ENCODE measurements at places on chromosomes 4 and X.

- DNase-seq = no peak
Observed at GRCh38 chr4:39335566-39335965, 30.6 kb downstream of the RFC1 start.

DNA sequence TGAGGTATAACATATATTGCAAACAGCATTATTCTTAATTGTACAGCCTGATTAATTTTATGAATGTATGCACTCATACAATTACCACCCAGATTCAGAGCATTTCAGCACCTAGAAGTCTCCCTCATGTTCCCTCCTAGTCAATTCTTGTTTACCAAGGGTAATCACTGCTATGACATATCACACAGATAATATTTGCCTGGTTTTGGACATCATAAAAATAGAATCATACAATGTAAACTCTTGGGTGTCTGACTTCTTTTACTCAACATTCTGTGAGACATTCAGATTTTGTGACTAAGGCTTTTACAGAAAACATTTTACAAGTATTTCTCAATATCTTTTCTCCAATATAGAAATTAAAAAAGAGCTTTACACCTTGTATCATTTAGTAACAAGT is 66.9 kb downstream of the PTPN13 start:
- DNase-seq = no peak

DNA sequence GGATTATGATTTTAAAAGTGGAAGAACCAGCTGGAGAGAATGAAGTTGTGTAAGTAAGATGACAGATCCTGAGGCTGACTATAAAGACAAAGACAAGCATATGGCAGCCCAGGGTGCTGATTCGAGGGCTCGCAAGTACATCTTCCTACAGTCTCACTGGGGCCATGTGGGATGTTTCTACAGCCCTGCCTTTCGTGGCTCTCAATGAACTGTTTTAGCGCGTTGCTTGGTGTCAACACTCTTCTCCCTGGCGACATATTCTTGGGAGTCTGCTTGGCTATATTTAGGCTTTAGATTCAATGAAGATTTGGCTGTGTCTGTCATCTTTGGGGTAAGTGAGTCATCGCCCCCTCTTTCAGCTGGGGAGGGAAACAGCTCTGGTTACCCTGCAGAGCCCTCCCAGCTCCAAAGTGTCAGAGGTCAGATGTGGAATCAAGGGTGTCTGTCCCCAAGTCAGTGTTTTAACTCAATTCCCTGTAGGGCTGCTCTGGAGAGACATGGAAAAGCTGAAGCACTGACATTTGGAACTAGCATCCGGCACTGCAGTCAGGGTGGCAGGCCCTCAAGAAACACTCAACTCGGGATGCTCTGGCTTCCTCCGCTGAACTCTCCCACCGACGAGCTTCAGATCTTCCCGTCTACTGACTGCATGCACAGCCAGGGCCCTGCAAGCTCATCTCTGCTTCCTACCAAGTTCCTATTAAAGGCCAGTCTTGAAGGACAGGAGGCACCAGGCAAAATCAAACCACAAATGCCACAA is 65.7 kb downstream of the GATB start:
- DNase-seq = no peak

DNA sequence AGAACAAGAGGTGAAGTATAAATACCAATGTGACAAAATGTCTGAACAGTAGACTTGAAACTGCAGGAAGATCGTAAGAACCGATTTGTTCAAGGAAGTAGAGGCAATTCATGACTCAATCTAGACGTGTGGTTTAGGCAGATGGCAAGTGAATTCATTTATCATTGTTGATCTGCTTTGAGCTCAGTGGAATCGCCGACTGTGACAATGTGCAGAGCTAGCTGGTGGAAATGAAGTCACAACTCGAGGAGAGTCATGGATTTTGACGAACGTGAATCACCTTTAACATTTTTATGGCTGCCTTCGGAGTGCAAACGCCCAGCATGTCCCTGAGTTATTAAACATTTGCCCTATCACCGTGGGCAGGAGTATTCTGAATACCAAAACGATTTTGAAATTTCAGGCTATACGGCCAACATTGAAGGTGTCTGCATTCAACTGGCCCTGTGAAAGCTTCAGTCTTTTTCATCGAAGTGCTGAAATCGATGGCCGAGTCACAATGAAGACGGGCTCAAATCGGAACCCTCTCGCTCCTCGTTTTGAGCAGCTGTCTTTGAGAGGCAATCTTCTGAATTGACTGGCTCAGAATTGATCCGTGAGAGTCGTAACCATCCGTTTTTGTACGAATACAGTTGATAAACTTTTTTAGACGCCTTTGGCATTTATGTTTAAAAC is 689 bp upstream of the OGT start:
- DNase-seq = peak; percentile 20

DNA sequence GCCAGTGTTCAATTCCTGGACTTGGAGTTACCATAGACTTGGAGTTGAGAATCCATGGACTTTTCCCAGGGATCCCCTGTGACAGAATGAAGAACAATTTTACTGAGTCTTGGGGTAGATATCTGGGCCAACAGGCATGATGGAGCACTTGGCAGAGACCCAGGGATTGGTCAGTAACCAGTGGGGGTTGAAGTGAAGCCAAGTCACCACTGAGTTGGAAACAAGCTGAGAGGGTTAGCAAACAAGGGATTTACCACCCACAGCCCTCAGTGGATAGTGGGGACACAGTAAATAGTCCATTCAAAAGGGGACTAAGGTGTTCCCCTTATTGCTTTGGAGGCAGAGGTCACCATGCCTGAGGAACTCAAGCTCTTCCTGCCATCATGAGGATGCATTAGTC is 281.7 kb downstream of the PPP1R2C start:
- DNase-seq = no peak

DNA sequence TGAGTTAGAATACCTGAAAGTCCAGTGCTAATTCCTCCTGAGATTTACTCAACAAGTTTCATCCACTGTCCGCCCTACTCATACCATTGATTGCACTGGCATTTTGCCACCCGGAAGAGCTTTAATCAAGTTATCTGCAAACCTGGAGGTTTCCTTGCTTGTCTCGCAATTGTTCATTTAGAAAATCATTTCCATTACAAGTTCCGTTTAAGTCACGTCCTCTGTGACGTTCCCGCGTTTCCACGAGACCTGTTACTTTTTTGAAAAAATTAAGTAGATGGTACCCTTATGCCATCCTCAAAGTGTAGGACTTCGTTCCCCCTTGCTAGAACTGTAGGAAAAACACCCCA is 761 bp upstream of the FRYL start:
- DNase-seq = no peak

- no peak for DNase-seq
Observed at GRCh38 chrX:104330966-104331365, 76.2 kb upstream of the ESX1 start.

- DNase-seq = no peak
Observed at GRCh38 chr4:83785891-83786290, 250.0 kb downstream of the GPAT3 start.

GRCh38 chrX:148698221-148698620 is 197.8 kb downstream of the AFF2 start:
- DNase-seq = no peak

GRCh38 chr4:146095091-146095690 is 80.3 kb upstream of the LSM6 start:
- DNase-seq = no peak

GRCh38 chr4:13169731-13170525 is 314.2 kb downstream of the RAB28 start:
- no peak for DNase-seq

Measured in stimulated activated naive B cell treated with anti-CD40 and anti-IgM and Interleukin-4, amounts not matched to agents 10 μg/mL and 1 μg/mL and 100 μg/mL, for 72 hours (primary cell).